Putamen (tissue), 1 donor: ENCODE measurements at places on chromosomes 5 and 9.

- DNase-seq = no peak
These were observed 67.8 kb downstream of the NIPSNAP3B start for GRCh38 chr9:104831681-104832080.

- no peak for DNase-seq
These were observed 2.4 kb downstream of the ELL2 start for GRCh38 chr5:95959051-95959887.

DNA sequence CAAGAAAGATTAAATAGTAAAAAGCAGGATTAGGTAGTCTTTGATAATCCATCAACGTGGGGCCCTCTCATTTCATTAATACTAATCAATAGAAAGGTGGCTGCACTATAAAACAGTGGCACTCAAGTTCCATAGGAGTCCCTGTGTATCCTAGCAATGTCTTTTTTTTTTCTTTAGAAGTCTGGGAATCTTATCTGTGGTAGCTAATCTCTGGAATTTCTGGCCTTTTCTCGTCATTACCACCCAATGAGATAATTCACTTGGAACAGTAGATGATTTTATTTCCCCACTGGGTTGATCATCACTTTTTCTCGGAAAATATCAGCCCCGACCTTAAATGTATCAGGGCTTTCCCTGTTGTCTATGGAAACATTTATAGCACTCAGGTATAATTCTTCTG lies 86.8 kb upstream of the CDH6 start:
- no peak for DNase-seq

DNA sequence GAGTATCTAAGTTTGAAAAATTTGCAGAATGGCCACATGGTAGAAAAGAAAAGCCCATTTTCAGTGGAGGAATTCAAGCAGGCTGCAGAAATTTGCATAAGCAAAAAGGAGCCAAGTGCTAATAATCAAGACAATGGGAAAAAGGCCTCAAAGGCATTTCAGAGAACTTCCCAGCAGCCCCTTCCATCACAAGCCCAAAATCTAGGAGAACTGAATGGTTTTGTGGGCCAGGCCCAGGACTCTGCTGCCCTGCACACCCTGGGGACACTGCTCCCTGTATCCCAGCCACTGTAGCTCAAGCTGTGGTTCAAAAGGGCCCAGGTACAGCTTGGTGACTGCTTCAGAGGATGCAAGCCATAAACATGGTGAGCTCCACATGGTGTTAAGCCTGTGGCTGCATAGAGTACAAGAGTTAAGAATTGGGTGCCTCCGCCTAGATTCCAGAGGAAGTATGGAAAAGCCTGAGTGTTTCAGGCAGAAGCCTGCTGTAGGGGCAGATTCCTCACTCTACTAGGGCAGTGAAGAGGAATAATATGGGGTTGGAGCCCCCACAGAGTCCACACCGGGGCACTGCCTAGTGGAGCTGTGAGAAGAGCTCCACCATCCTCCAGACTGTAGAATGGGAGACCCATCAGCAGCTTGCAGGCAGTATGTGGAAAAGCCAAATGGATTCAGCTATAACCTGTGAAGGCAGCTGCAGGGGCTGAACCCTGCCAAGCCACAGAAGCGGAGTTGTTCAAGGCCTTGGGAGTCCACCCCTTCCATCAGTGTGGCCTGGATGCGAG lies 720.7 kb upstream of the CTNND2 start:
- no peak for DNase-seq
